Hematopoietic multipotent progenitor cell treated with erythropoietin and hydrocortisone succinate and interleukin-3 and kit ligand, for 4 days (in vitro differentiated cells): ENCODE measurements at places on chromosomes 4 and X.

DNA sequence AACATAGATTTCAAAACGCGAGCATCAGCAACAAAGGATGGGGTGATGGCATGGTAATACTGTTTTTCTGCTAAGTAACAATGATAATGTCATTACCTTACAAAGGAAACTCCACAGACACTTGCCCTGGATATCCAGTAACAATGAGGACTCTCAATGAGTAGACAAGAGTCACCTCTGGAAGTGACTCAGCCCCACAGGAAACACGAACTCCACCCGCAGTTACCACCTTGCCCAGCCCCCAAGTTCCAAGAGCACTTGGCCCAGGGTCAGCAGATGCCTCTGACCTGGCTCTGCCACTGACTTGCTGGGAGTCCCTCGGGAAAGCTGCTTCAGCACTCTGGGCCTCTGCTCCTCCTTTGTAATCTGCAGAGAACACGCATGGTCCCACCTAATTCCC, 110.3 kb upstream of the MAP3K15 start:
- no peak for DNase-seq

DNA sequence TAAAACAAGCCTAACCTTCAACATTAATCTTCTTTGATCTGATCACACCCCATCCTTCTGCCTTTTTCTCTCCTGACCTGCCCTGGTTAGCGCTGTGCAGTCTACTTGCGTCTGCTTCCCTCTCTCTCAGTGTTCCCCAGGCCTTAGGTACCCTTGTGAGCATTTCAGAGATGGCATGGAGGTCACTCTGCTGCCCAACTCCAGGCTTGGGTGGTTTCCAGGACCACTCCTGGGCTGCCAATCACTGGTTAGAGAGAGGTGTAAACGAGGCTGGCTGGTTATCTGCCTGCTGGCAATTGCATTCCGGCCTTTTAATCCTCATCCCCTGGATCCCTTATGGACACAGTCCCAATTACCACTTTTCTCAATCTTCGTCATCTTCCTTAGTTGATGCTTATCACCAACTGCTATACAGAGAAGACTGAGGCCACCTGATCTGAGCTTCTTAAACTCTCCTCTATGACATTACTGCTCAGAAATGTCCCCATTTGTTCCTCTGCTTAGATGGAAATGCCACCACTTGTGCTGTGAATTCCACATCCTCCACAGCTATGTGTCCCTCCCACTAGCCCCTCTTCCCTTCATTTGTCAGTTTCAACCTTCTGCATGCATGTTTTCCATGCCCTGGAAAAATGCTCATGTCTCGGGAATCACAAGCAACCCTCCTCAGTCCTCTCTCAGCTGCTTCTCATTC, 29.0 kb upstream of the BCLAF3 start:
- DNase-seq: no peak

DNA sequence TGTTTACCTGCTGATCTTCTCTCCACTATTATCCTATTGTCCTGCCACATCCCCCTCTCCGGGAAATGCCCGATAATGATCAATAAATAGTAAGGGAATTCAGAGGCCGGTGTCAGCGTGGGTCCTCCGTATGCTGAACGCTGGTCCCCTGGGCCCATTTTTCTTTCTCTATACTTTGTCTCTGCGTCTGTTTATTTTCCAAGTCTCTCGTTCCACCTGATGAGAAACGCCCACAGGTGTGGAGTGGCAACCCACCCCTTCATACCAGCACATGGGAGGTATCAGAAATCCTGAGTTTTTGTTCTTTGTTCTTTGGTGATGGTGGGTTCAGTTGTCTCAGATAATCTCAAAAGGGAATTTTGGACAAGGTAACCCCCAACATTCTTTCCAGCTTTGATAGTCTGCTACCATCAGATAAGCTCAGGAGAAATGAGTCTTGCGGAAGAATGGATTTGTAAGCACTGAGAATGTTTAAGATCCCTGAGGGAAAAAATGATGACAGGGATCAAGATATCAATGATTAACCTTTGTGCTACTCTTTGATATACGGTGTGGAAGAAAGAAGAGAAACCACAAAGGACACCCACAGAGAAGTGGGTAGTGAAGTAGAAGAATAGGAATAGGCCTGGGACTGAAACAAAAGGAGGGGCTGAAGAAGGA, 117.9 kb downstream of the CEP44 start:
- no peak for DNase-seq

DNA sequence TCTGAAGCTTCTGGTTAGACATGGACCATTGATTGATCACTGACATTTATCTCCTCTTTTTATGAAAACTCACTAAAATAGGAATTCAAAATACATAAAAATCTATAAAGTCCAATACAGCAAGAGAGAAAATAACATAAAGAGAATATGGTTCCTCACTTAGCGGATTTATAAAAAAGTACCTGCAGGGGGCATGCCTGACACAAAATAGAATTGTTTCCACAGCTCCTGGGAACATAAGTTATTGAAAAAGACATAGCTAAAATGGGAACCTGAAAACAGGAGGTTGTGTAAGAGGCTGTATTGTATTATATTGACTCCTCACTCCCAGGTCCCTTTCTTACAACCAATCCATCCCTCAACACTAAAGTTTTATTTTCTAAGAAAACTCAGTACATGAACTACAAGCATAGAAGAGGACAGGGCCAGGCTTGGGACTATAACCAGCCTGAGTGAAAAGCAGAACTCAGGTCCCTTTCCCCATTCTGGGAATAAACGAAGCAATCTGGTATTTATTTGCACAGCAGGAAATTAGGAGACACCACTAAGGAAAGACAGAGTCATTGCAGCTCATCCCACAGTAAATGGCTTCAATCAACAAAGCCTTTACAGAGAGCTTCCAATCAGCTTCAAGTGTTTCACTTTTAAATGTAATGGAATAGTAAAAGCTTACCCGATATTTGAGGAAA, 121.1 kb upstream of the NDST4 start:
- peak; percentile 77 for DNase-seq

GRCh38 chr4:158915683-158916241, 146.9 kb downstream of the FNIP2 start:
- DNase-seq: no peak

- DNase-seq: no peak
Measured at GRCh38 chr4:24024157-24024556, 134.3 kb upstream of the PPARGC1A start.

DNA sequence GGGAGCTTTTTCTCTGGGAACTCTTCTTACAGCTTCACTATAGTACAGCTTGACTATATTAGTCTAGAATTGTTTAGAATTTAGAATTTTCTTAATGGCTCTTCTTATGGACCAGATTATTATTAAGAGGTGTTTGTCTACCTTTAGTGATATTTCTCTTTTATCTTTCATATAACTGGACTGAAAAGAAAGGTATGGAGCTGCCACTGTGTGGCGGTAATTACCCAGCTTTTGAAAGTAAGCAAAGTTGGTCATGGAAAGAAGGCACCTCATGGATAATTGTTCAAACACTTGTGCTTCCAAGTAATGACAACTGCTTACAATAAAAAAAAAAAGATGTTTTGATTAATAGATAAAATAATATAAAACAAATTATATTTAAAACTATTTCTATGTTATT, 1112.5 kb downstream of the TECRL start:
- no peak for DNase-seq

DNA sequence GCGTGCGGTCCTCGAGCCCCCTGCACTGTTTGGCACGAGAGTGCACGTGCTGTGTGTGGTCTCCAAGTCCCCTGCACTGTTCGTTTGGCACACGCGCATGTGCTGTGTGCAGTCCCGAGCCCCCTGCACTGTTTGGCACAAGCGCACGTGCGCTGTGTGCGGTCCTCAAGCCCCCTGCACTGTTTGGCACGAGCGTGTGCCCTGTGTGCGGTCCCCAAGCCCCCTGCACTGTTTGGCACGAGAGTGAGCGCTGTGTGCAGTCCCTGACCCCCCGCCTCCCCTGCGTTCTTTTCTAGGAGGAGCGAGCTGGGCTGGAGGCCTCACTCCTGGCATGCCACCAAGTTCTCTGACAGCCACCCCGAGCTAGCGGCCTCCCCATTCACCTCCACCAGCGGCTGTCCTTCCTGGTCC, 76.5 kb upstream of the CLDN34 start:
- no peak for DNase-seq

DNA sequence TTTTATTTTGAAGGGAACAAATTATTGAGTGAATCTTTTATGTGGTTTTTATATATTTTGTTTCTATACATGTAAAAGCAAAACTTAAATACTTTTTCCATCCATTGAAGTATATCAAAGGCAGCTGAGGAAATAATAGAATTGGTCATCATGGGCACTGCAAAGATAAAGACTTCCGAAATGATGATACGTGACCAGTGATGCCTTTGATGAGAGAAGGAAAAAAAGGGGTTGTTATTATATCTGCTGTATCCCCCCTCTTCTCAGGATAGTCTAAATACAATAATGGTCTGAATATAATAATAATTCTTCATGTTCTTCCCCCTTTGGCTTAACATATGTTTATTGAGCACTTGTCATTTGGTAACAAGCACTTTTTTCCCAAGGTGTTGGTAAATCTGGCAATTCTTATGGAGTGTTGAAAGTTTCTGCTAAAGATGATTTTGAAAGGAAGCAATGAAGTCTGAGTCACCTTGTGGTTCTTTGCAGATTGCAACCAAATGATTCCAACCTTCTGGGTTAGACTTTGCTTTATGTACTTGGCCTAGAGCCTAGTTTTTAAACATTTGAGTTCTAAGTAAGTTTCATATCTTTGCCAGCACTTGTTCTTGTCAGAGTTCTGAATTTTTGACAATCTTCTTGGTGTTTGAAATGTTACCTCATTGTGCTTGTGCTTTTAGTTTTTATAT, 60.8 kb downstream of the USP9X start:
- DNase-seq: peak; percentile 49

- no peak for DNase-seq
Measured at GRCh38 chrX:34848281-34848680, 94.3 kb upstream of the FAM47B start.

DNA sequence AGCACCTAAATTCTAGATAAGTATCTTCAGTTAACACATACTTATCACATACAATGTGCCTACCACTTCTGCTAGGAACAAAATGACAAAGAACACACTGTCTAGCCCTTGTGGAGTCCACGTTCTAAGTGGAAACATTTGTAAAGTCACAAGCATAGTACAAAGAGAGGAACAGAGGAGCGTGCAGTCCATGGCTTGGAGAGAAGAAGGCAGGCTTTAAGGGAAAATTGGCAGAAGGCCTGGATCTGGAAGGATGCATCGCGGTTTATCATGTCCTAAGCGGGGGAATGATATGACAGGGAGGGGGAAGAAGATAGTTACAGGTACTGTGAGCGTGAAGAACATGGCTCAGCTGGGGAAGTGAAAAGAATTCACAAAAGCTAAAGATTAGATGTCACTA, 218.0 kb downstream of the PRDM5 start:
- no peak for DNase-seq

DNA sequence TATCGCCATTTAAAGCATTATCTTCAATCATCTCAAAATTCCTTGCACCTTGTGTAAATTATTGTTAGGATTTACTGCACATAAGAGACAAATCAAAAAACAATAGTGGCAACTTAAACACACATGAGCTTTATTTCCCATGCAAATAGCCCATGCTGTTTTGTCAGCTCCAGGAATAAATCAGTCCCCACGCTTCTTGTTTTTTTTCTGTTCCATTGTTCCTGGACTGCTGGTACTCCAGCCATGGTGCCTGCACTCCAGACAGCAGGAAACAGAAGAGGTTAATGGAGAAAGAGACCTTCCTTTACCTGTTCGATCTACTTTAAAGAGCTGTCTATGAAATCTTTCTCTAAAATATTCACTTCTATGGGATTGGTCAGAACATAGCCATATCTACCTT, 1515.7 kb upstream of the TENM3 start:
- no peak for DNase-seq

GRCh38 chrX:9515973-9516538, 51.2 kb downstream of the TBL1X start:
- DNase-seq: peak; percentile 94

DNA sequence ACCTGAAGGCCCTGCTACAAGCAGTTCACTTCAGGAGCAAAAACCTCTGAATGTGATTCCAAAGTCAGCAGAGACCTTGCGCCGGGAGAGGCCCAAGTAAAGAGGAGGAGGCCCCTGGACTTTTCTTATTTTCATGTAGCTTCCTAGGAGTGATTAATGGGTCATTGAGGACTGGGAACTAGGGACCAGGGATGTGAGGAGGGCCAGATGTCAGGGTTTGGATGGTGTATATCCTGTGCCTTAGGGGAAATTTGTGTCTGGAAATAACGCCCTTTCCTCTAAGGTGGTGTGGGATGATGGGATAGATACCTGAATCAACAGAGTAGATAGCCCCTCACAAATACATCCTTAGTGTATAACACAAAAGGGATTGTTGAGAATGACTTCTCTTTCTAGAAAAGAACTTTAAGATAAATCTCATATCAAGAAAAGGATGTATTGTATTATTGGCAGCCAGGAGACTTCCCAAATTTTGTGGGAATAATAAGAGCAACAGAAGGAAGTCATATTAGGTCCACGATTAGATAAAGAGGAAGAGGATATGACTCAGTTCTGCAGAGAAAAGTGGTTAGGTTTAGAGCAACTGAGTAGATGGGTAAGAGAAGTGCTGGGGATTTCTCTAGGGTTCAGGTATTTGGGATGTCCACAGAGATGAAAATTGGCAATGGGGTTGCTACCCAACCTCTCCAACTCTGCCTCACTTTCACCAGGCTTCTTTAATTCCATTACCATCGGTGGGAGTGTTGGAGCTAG, 1.1 kb downstream of the ITGB1BP2 start:
- no peak for DNase-seq

GRCh38 chr4:53914313-53915016, 149.9 kb downstream of the CHIC2 start:
- peak; percentile 79 for DNase-seq

- DNase-seq: no peak
Measured at GRCh38 chrX:3518870-3519269, 172.4 kb upstream of the MXRA5 start.

GRCh38 chr4:74969507-74970474, 36.9 kb downstream of the PARM1 start:
- no peak for DNase-seq

GRCh38 chr4:66585767-66586166, 915.5 kb upstream of the EPHA5 start:
- DNase-seq: no peak

- no peak for DNase-seq
Measured at GRCh38 chr4:28254003-28254402, 1393.4 kb downstream of the STIM2 start.

DNA sequence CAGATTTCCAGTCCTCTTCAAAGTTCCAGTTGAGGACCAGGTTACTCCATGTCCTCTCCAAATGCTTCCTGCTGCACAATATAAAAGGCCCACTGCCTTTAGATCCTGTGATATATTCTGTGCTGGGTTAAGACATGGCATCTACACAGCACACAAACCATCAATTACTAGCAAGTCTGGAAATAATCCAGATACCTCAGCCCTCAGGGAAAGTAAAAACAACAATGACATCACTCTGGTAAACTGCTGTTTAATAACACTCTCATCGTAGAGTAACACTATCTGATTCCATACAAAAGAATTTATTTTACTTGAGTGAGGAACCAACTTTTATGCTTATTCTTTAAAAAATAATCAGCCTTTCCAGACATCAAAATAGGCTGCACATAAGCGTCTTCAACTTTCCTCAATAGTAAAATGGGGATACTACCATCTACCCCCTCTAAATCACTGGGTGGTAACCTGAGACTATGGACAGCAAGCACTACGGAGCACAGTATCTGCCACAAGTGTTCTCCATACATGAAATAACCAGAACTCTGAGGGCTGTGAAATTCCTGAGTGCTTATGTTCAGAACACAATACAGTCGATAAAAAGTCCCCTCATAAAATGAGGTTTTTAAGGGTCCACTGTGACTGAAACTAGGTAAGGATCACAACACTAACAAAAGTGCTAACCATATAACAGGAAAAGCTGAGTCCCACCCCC, 53.4 kb downstream of the ABCG2 start:
- no peak for DNase-seq
